ENCODE measurements at places on chromosomes 4 and X. TPM values are rescaled to one million over a fixed set of nuclear protein-coding genes. Genes with fewer than 3 reads are reported as not detected.

DNA sequence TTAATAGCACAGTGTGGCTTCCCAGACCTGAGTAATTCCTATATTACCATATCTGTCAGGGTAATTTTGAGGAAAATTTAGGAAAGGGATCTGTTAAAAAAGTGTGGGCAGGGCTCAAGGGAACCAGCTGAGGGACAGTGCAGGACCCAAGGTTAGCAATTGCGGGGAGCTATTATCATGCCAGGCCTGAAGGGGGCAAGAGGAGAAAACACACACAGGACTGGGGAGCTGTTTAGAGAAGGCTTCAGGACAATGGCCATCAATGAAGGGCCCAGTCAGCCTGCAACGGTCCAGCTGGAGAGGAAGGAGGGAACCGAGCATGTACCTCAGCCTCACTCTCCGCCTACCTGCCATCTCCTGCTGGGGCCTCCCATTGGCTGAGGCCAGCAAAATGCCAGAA, 19.0 kb upstream of the NHS start:
- no peak for DNase-seq

The GRSF1 gene
- total RNA-seq: 71.8 TPM

The SH2D1A gene
- 0.33 TPM for total RNA-seq

DNA sequence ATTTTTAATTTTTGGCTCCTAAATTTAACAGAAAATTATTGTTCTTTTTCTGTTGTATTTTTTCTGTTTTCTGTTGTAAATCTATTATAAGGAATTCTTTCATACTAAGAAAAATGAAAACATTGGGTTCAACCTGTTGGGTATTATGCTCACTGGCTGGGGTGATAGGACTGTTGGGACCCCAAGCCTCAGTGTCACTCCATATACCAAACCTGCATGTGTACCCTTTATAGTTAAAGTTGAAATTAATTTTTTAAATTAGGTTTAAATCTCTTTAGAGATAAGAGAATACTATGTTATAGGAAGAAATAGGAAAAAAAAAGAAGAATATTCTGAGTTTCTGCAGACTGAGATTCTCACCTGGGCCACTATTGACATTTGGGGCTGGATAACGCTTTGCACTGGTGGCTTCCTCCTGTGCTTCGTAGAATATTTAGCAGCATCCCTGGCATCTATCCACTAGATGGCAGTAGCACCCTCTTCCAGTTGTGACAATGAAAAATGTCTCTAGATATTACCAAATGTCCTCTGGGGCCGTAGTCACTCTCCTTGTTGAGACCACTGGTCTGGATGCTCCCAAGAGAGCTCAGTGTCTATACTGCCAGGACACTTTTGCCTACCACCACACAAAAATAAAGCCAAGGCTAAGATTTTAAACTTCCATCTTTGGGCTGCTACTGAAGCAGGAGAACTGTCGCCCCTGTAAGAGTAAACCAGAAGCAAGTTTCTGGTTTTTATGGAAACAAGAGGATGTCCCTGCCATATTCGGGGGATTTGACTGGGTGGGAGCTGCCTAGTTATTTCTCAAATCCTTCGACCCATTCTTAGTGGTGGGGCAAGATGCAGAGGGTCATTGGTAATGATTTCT, 22.4 kb upstream of the CLTRN start:
- peak; percentile 76 for DNase-seq

DNA sequence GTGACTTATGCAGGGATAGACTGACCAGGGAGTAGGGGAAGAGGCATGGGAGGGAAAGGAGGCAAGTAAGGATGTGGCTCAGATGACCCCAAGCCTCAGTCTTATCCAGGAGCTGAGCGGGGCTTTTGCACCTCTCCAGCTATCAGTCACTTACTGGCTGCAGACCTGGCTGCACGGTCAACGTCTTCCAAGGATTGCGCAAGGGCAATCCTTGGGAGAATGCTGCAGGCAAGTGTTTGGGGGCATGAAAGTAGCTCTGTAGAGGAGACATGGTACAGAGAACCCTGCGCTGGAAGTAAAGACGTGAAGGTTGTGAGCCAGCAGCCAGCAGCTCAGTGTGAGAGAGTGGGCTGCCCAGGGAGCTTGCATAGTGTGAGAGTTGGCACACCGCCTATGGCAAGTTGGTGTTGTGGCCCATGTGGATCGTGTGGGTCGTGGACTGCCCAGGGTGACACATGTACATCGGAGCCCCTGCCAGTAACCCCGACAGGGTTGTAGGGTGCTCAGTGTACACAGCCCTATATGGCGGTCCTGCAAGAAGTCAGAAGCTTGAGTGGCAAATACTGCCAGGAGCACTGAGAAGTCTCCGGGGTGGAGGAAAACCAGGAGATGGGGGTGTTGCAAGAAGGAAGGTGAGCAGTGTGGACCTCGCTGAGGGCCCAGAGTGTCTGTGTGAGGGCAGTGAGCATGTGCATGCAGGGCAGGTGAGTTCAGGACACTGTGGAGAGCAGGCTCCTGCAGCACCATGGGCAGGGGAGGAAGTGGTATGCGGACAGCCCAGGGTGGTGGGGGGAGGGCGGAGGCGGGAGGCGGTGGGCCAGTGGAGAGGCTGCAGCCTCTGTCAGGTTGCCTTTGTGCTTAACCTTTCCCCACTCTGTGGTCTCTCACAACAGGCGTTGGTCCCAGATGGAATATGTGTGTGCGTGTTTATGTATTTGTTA, 50.9 kb downstream of the KIT start:
- no peak for DNase-seq

GRCh38 chr4:13912436-13912925, 285.0 kb upstream of the BOD1L1 start:
- DNase-seq: no peak

GRCh38 chrX:24767557-24767956, 73.8 kb downstream of the POLA1 start:
- no peak for DNase-seq

- no peak for DNase-seq
Observed at GRCh38 chrX:140190441-140191108, 225.3 kb upstream of the CXorf66 start.

DNA sequence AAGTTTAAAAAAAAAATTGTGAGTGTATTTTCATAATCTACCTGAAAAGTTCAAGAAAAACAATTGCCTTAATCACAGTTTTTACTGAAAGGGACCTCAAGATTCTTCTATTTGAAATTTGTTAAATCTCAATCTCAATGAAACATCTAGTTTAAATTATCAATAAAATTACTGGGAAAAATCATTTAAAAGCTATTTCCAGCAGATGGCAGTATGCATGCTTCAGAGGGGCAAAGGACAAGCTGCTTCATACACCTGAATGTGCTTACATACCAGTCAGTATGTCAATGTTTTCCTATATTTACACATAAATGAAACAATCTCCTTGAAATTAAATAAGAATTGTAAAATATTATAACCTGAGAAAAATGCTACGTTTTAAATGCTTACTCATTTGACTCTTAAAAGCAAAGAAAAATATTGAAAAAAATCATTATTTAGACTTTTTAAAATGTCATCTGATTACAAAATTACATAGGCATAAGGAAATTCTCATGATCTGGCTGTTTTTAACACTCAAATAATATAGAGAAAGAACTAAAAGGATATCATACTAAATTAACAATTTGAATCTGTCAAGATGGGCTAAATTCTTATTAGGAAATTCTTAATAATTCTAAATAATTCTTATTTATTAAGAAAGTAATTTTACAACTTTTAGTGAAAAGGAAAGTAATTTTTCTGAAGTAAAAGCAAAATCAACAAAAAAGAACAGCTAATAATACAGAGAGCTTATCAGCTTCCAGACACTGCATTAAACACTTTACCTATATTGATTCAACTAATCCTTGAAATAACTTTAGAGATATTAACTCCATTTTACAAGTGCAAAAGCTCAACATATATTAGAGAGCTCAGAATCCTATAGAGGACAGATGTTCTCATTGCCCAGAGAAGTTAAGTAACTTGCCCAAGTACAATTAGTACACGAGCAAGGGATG, 242.1 kb downstream of the ADAMTS3 start:
- DNase-seq: no peak

- no peak for DNase-seq
Observed at GRCh38 chr4:108700081-108700757, 49.8 kb downstream of the OSTC start.

DNA sequence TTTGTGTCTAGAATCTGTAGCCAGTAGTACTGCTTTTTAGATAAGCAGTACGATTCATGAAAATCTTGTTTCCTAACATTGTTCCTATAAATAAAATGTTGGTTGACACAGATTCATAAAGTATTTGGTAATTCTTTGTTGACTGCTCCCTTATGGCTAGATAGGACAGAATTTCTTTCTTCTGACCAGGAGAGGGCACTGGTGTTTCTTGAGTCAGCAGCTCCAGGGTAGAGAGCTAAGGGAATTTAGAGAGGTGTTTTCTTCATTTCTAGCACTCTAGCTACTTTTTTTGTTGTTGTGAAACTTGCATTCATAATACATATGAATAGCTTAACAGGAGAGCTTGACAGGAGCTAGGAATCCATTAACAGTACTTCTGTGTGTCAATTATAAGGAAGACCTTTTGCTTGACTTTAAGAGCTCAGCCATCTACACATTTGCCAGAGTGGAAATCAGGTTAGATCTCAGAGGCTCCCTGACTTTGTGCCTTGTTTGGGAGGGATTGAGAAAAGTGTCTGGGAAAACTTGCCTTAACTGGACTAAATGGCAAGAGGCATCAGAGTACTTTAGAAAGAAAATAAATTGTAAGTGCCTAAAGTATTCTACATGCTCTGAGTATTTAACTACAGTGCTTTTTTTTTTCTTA, 756.1 kb downstream of the SH3BGRL start:
- DNase-seq: peak; percentile 22

- no peak for DNase-seq
Observed at GRCh38 chr4:98516042-98516440, 142.4 kb downstream of the TSPAN5 start.

The CFAP99 gene
- 0.20 TPM for total RNA-seq

- no peak for DNase-seq
Observed at GRCh38 chr4:8912506-8912905, 40.9 kb upstream of the HMX1 start.

The MTM1 gene
- total RNA-seq: 26.7 TPM

The EDNRA gene
- total RNA-seq: 39.2 TPM

The ZBTB33 gene
- total RNA-seq: 19.6 TPM

DNA sequence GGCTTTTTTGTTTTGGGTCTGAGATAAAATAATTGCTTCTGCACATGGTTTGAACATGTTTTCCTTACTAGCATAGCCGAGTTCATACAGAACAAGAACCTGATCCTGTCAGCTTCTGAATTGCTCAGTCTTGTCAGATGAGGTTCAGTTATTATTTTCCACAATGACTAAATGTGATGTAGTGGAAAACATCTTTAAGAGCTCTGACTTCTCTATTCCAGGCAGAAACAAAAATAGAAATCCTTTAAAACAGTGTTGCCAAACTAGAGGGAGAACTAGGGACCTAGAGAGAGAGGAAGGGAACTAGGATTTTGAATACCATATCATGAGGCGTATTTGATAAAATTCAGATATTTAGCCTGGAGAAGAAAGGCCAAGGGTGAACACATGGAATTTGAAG, 2.0 kb downstream of the ATP6AP2 start:
- DNase-seq: no peak

GRCh38 chr4:19512086-19512485, 739.6 kb upstream of the SLIT2 start:
- no peak for DNase-seq

- no peak for DNase-seq
Observed at GRCh38 chr4:56791316-56791715, 30.2 kb downstream of the SPINK2 start.

The MFAP3L gene
- total RNA-seq: 18.2 TPM

DNA sequence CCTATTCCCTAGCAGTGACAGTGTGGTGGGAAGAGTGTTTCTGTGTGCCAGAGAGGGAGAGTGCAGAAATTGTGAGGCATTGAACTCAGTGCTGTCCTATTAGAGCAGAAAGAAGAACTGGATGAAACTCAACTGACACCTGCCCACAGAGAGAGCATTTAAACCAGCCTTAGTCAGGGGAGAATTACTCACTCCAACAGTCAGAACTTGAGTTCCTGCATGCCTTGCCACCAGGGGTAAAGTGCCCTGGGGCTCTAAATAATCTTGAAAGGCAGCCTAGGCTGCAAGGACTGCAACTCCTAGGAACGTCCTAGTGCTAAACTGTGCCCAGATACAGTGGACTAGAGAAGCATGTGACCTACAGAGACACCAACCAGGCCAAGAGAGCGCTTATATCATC, 12.8 kb downstream of the CYSLTR1 start:
- no peak for DNase-seq

DNA sequence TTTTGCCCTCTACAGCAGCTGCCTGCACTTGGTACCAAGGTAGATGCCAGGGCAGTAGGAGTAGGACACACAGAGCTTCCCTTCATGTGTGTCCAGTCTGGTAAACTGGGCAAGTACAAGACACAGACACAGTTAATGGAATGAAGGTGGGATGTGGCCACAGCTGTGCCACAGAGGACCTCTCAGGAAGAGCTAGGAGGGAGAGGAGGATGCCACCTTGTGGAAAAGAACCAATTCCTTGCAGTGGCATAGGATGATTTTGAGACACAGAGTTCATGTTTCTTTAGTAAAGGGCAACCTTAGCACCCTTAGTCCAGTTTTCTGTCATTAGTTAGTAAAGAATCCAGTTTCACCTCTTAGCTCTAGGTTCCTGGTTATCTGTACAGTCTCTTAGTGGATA, 36.3 kb upstream of the TBC1D14 start:
- DNase-seq: peak; percentile 27

DNA sequence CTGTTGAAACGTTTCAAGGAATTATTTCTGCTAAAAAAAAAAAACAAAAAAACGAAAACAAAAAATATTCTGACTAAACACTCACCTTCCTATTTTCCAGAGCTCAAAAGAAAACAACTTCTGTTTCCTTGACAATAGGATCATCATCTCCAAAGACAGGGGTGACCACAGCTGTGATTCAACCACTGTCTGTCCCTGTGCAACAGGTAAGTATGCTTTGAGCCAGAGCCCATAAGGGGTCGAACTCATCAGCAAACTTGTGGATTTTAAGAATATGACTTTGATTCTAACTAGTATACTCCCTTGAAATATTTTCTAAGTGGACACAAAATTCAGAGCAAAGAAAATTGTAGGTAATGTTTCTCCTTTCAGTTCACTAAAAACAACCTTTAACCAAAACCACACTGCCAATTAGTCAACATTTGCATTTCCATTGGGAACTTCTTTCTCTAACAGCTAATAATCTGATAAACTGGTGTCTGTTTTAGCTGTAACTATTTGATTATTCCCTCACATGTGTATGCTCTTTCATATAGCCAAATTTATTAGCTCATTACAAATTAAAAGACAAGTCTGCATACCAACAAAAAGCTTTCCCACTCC, 186.1 kb downstream of the PALLD start:
- no peak for DNase-seq

DNA sequence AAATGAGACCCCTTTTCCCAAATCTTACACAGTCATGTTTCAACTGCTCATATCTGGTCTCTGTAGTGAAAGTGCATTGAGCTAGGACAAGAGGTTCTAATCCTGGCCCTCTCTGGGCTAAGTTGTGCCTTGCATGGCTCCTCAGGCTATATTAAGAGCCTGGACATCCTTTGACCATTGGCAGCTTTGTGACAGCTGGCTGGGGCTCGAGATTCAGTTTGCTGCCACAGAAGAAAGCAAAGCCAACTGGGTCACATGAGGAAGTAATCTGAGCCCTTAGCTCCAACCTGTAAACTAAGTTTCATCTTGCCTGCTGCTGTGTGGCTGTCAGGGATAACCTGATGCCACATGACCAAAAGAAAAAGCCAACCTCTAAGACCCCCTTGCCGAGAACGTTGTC, 51.8 kb upstream of the JADE1 start:
- DNase-seq: no peak

- DNase-seq: no peak
Observed at GRCh38 chr4:99868126-99868596, 26.1 kb downstream of the LAMTOR3 start.

GRCh38 chr4:63607169-63607872, 801.9 kb downstream of the TECRL start:
- DNase-seq: no peak

All from spinal cord (tissue), 10 donors.